NCI-H2029 treated with DMSO at 0.1 percent for 48 hours (cell line): ENCODE measurements at places on chromosomes 3 and 15.

DNA sequence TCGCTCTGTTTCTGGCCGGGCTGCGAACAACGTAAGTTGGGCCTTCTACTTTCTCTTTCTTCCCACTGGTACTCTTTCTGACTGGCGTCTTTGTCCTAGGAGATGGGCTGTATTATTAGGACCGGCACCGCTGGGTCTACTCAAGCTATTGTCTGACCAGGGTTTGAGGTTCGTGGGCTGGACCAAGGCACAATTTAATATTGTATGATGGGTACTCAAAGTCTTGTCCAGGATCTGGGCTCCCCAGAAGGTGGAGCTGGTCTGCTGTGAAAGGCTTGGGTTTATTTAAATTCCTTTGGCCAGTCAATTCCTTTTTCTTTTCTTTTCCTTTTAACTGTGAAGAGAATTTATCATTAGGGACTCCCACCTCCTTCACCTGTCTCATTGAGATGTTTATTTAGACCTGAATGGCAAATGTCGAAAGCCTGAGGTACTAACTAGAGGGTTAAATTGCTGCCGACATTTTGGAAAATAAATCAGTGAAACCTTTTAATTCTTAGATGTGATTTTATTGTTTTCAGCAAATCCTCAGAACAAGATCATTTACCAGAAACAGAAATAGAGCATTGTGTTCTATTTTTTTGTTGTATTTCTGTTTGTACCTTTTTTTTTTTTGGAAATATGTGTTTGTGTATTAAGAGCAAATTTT, 410 bp downstream of the LRRC49 start:
- DNase-seq: peak; percentile 35

GRCh38 chr3:122063908-122064307, 8.7 kb downstream of the CD86 start:
- DNase-seq: no peak

DNA sequence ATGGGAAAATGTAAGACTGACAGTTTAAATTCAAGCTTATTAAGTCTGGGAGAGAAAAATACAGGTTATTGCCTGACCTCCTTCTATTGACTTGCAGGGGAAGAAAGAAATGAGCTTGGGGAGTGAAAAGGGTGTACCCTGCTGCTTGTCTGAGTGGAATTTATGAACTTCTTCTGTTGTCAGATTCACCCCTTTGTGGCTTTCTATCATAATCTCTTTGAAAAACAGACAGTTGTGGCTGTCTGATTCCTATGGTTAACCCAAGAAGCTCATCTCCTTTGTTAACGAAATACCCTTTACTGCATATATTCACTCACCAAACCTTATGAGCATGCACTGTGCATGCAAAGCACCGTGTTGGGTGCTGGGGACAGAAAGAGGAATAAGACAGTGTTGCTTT, 22.5 kb downstream of the GPD1L start:
- DNase-seq: no peak

- no peak for DNase-seq
These were observed 17.0 kb downstream of the PEAK1 start for GRCh38 chr15:77402740-77403379.

DNA sequence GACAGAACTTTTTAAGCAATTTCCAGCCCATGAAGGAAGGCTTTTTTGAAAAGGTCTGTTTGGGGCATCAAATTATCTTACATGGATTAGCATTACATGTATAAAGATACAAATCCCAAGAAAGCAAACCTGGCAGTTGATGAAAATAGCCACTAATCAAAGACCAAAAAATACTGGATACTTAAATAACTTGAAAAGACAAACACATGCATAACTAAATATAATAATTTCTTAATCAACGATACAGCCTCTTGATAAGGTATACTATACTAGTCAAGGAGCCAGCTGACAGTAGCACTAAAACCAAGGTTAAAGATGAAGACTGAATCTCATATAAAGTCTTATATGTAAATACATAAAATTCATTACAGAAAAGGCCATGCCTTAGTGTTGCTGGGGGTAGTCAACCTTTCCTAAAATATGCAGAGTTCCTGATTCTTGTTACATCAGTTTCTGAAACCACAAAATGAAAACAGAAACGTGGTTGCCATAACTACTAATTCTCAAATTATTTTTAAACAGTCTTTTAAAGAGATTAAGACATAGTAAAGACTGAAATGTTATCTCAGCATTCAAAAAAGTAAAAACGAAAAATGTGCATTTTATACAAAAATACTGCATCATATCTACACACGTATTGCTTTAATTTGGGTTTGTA, 2.0 kb downstream of the ANKRD28 start:
- no peak for DNase-seq

DNA sequence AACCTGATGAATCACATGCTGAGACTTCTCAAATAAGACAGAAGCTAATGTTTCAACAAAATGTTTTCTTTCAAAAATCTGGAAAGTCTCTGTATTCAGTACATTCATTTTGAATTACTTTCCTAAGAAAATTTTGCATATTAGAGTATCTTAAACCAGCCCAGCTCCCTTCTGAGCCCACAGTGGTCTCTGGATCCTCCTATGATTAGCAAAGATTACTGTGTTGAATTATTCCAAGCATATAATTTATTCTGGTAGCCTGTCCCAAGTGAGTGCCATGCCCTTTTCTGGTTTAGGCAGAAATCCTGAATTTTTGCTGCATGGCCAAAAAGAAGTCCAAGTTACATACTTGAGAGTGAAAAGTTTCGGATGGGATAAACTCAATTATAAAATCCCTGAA, 279.0 kb downstream of the CTNNB1 start:
- DNase-seq: no peak

DNA sequence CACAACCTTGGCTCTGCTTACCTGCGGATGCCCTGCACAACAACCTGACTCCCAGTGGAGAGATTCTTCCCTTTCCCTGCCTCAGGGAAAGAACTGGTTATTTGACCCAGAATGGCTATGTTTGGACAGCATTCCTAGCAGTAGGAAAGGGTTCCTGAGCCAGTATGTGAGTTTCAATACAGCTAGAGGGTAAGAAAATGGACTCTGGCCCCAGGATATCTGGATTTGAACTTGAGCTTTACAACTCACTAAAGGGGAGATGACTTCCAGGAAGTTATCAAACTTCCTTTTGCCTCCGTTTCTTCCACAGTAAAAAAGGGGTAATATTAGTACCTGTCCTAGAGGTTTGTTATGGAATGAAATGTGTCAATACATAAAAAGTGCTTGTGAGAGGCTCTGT, 28.1 kb upstream of the PLSCR4 start:
- DNase-seq: no peak

DNA sequence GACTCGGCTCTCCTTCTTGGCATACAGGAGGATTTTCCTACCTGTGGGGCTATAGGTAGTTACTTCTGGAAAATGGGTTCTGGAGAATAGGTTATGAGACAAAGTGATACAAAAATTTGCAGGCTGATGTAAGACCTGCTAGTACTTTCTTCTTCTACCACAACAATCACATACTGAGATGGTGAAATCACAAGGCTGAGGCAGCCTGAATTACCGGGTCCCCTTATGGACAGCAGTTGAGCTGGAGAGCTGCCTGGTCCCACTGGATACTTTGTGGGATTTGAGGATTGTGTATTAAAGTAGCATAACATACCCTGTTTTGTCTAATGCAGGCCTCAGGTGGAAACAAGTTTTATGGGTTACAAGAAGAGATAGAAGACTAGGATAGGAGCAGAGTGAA, 86.5 kb upstream of the FAM98B start:
- DNase-seq: no peak

GRCh38 chr15:73127302-73127936, 75.2 kb downstream of the NEO1 start:
- DNase-seq: no peak

DNA sequence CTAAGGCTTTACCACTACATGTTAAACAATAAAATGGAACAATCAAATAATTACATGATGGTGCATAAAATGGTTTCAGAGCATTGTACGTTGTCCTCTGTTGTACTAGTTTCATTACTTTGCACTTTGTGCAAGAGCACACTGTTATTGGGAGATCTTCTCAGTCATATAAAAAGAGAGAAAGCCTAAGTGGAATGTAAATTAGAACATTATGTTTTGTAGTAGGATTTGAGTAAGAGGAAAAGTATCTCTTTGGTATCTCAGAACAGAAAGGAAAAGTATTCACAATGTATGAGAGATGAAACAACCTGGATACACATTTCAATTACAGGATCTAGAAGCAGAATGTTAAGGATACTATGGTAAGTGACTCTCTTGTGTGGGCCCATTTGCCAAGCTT, 26.9 kb upstream of the PLSCR2 start:
- no peak for DNase-seq

GRCh38 chr15:100426937-100427336, 85.2 kb upstream of the ADAMTS17 start:
- no peak for DNase-seq

DNA sequence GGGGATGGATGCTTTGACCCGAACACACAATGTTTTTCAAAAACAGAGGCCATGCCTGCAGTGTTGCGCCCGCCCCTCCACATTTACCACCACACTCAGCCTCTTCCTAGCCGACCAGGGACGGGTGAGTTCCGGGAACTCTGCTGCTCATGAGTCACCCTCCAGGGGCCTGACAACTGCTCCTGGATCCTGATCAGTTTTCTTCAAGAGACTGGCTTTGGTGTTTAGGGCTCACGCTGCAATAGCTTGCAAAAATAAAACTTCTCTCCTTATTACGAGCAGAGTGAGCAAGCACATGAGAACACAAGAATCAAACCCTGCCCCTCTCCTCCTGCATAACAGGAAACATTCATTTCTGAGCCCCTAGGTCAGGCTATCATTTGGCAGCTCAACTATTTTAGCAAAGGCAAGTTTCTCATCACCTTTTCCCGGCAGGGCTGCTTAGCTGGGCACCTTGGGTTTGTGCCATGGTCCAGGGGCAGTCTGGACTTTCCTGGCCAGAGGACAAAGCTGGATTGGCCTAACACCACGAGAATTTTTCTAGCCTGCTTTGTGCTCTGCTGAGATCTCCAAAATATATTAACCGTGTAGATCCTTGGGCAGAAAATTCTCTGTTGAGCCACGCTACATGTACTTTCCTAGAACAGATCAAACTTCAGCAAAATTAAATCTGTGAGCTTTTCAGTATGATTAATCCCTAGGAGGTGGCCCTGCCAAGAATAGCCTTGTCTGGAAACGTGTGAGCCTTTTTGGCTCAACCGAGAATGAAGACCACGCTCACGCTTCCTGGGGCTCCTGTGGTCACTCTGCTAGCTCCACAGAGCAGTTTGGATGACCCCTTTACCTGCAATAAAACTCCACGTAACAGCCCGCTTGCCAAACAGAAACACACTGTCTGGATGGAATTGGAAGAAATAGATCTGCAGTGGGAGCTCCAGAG, 52.7 kb upstream of the SPATA12 start:
- DNase-seq: no peak

- no peak for DNase-seq
These were observed 609 bp upstream of the TBC1D23 start for GRCh38 chr3:100260081-100260684.

DNA sequence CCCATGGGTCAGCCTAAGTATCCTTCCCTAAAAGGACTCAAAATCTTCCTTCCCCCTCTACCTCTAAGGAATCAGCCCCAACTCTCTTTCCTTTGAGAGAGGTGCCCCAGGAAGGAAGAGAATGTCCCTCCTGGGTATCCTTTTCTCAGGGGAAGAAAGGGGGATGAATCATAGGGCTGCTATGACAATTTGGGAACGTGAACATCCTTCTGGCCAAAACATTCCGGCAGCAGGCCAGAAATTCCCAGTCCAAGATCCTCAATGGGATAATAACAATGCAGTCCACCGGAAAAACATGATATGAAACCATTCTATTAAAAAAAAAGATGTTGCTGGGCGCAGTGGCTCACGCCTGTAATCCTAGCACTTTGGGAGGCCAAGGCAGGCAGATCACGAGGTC, 50.8 kb upstream of the CACNA2D3 start:
- no peak for DNase-seq

- no peak for DNase-seq
These were observed 340.3 kb downstream of the FOXP1 start for GRCh38 chr3:71243229-71243628.

DNA sequence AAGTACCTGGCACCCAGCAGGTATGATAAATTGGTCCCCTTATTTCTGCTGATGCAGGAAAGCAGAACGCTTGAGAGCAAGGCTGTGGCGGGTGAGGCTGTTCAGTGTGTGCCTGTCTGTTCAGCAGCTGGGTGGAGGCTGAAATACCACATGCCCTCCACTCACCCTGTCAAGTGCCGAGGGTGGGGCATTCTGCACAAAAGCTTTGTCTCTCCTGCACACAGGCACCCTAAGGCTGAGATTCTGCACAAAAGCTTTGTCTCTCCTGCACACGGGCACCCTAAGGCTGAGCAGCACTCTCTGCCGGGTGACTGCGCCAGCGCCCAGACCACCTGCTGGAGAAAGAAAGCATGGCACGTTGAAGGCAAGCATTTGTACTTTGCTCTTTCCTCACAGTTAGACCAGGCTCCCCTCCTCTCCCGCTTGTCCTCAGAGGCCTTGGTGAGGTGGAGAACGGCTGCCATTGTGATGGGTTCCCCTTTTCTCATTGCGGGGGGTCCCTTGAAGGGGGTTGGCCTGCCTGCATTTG, 97.5 kb downstream of the BDH1 start:
- DNase-seq: no peak

GRCh38 chr3:124363476-124363875, 366.8 kb upstream of the UMPS start:
- DNase-seq: peak; percentile 22

DNA sequence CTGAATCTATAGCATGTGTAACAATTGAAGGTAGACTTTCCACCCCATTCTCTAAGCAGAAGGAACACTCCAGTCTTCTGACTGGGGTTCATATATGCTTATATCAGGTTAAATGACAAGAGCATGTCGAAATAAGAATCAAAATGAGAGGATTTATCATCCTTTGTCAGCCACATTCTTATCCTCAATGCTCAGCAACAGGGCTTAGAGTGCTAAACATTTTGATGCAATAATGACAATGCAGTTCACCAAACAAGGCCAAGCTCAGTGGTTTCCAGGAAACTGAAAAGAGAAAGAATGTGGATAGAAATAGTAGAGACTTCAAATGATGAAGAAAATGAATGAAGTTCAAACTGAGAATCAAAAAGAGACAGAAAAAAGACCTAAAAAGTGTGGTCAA, 78.0 kb downstream of the FSIP1 start:
- DNase-seq: no peak

- DNase-seq: no peak
These were observed 213.7 kb upstream of the P2RY1 start for GRCh38 chr3:152621006-152621868.

- DNase-seq: no peak
These were observed 365 bp downstream of the ZBED2 start for GRCh38 chr3:111594781-111595180.

- no peak for DNase-seq
These were observed 39.3 kb upstream of the UTS2B start for GRCh38 chr3:191369616-191370010.

- no peak for DNase-seq
These were observed 485 bp downstream of the PAK6 start for GRCh38 chr15:40239404-40239692.

- no peak for DNase-seq
These were observed 71.5 kb downstream of the ZMAT3 start for GRCh38 chr3:179000144-179000543.

GRCh38 chr3:32998631-32999451, 47.4 kb downstream of the CCR4 start:
- no peak for DNase-seq

GRCh38 chr15:71669688-71670087, 140.7 kb upstream of the NR2E3 start:
- no peak for DNase-seq
